ENCODE measurements at places on chromosomes 16 and 17.

DNA sequence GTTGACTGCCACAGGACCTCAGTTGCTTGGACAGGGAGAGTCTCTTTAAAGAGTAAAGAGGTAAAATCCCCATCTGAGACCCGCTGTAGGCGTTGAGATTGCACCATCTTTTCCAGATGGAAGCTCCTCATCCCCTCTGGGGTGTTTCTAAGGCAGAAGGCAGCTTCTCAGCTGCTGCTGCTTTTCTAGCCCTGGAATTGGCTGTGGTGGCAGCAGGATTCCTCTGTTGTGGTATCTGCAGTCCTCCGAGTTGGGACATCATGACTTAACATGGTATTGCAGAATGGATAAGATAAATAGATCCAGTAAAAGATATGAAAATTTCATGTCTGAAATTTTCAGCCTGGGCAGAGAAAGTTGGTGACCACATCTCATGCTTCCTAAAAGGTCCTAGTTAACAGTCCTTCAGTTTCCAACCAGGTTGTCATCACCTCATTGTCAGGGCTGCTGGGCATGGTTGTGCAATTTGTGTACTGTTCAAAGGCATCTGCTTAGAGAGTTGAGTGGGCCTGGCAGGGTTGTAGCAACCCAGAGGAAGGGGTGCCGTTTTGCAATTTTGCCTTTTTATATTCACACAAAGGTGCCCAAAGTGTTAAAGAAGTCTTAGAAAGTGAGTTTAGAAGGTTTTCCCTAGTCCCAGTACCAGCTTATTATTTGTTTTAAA lies 150.4 kb downstream of the SPECC1 start:
- no peak for DNase-seq

DNA sequence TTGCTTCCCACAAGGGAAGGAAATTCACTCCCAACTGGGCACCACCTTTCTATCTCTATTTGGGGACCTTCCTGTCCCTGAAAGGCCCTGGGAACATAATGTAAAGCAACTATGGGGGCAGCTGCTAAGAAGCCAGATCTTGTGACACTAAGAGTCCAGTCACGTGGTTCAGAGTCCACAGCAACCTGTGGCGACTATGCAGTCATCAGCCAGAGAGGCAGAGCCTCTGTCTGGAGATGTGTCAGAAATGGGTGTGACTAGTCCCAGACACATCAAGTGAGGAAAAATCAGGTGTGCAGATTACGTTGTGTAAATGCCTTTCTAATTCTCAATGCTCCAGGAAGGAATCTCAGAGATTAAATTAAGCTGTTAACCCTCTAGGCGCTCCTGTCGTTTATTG lies 26.6 kb upstream of the SKAP1 start:
- DNase-seq: peak; percentile 10

- no peak for DNase-seq
Measured at GRCh38 chr17:64339516-64340490, 50.9 kb downstream of the PECAM1 start.

DNA sequence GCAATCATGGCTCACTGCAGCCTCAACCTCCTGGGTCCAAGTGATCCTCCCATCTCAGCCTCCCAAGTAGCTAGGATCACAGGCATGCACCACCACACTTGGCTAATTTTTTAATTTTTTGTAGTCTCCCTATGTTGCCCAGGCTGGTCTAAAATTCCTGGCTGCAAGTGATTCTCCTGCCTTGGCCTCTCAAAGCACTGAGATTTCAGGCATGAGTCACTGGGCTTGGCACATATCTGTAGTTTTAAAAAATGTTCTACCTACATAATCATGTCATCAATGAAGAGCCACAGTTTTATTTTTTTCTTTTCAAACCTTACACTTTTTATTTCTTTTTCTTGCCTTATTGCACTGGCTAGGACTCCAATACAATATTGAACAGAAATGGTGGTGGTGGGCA lies 33.1 kb upstream of the COL1A1 start:
- DNase-seq: no peak

GRCh38 chr17:74274060-74274708 lies at the start of gene DNAI2:
Gene DNAI2, plus strand, starts transcription at chr17:74274234. Its CDS starts 7,584 bp downstream, at chr17:74281818.
- DNase-seq: no peak

GRCh38 chr16:88370365-88370764 lies 12.4 kb upstream of the ZNF469 start:
- DNase-seq: no peak

- no peak for DNase-seq
Measured at GRCh38 chr17:49440581-49440980, 25.9 kb upstream of the PHB1 start.

- DNase-seq: no peak
Measured at GRCh38 chr17:3804503-3804931, 3.5 kb upstream of the ITGAE start.

DNA sequence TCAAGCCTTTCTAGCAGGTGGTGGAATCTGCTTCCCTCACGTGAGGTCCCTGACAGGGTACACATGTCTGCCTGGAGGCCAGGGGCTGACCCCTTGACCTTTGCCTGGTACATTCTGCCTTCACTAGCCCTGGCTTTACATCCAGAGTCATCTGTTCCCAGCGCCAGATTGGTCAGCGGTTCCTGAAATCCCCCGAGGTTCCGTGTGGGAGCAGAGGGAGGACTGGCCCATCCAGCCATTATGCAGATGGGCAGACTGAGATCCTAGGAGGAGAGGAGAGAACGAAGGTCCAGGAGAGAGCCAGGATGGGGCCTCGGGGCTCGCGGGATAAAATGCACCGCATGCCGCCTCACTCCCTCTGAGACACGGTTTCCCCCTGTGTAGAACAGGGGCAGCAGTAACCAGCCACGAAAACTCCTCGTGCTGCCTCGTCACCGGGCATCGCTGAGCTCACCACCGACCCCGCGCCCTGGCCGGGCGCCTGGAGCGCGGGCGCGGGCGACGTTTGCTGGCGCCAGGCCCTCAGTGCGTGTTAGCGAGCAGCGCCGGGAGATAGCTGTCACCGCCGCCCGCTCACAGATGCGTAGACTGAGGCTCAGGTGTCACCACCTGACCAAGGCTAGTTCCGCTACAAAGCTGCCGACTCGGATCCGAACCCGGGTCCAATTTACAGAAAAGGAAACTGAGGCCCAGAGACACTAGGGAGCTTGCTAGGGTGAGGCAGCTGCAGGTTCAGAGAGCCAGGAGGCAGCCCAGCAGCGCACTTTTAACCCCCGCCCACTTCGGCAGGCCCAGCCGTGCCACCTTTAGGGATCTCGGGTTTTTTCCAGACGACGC lies 811 bp upstream of the MAP2K3 start:
- DNase-seq: no peak

- DNase-seq: no peak
Measured at GRCh38 chr16:12160815-12161550, 184.4 kb downstream of the SNX29 start.

- peak; percentile 75 for DNase-seq
Measured at GRCh38 chr17:27473748-27474609, 17.7 kb downstream of the KSR1 start.

GRCh38 chr17:78934681-78935418 lies 9.7 kb upstream of the TIMP2 start:
- DNase-seq: no peak

Data from activated T-cell treated with anti-CD3 and anti-CD28 coated beads, Interleukin-2, amount 50 U/mL, for 4 hours (primary cell).